ENCODE measurements at places on chromosomes 5 and 9.

- DNase-seq = peak; percentile 49
Observed at GRCh38 chr5:149990518-149991376, 9.7 kb downstream of the TIGD6 start.

- no peak for DNase-seq
Observed at GRCh38 chr9:90830977-90831376, 29.4 kb downstream of the SYK start.

DNA sequence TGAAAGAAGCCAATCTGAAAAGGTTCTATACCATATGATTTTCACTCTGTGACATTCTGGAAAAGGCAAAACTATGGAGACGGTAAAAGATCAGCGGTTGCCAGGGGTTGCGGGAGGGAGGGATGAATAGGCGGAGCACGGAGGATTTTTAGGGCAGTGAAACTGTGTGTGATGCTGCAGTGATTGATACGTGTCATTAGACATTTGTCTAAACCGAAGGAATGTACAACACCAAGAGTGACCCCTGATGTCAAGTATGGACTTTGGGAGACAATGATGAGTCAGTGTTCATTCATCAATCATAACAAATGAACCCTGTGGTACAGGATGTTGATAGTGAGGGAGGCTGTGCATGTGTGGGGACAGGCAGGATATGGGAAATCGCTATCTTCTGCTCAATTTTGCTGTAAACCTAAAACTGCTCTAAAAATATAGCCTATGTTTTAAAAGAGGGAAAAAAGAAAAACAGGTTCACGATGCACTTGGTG lies 34.4 kb downstream of the ERGIC1 start:
- DNase-seq = no peak

GRCh38 chr9:110143485-110143884 lies 64.5 kb downstream of the C9orf152 start:
- no peak for DNase-seq

DNA sequence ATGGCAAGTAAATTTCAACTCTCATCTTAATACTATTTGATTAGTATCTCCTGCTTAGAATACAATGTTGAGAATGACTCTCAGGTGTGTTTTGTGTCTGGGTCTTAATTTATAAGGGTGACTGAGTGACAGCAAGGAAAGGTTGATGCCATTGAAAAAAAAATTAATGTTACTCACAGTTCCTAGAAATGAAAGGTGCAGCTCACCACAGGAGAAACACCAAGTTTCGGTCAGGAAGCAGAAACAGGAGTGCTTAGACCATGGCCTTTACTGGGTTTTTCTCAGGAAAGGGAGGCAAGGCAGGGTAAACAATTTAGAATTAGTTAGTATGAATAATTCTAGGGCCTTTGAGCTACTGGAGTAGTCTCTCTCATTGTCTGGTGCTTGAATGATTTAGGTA lies 159.2 kb upstream of the C9orf72 start:
- no peak for DNase-seq

- DNase-seq = no peak
Observed at GRCh38 chr5:159032656-159033350, 66.9 kb downstream of the EBF1 start.

GRCh38 chr9:2093920-2094597 lies 78.9 kb downstream of the SMARCA2 start:
- DNase-seq = no peak

- DNase-seq = no peak
Observed at GRCh38 chr9:103627731-103628130, 466.4 kb upstream of the SMC2 start.

DNA sequence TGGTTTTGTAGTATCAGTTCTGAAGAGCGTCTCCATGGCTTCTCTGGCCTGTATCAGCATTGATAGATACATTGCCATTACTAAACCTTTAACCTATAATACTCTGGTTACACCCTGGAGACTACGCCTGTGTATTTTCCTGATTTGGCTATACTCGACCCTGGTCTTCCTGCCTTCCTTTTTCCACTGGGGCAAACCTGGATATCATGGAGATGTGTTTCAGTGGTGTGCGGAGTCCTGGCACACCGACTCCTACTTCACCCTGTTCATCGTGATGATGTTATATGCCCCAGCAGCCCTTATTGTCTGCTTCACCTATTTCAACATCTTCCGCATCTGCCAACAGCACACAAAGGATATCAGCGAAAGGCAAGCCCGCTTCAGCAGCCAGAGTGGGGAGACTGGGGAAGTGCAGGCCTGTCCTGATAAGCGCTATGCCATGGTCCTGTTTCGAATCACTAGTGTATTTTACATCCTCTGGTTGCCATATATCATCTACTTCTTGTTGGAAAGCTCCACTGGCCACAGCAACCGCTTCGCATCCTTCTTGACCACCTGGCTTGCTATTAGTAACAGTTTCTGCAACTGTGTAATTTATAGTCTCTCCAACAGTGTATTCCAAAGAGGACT lies 1.5 kb downstream of the GPR21 start:
- DNase-seq = no peak

DNA sequence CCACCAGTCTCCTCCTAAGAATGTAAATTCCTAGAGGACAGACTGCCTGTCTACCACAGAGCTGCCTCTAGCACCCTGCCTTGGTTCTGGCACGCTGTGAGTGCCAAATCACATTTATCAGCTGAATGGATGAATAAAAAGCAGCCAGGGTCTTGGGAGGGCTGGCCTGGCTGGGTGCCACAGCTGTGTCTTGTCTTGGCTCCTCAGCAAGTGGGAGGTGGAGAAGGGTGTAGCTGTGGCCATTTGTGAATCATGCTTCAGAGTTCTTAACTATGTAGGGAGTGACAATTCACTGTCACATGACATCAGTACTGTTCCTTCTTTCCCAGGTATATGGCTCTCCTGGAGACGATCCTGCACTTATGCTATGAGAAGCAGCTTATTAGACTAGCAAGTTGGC lies 70.6 kb downstream of the DCP2 start:
- DNase-seq = no peak

GRCh38 chr9:75447281-75447680 lies 359.0 kb downstream of the OSTF1 start:
- DNase-seq = no peak

DNA sequence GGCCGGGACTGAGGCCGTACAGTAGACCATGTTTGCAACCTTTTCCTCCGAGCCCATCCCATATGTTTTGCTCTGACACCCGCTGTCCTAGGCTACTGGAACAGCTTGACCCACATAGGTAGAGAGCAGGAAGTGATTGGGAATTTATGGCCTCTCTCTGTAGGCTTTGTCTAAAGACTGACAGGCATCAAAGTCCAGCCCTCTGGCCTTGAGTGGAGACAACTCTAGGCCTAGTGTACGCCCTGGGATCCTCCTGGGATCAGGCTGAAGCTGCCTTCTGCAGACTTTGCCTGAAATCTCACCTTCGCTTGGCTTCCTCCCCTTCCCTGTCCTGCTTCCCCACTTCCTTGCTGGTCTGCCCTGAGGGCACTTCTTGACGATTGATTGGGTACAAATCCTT lies 13.6 kb upstream of the AKNA start:
- no peak for DNase-seq

DNA sequence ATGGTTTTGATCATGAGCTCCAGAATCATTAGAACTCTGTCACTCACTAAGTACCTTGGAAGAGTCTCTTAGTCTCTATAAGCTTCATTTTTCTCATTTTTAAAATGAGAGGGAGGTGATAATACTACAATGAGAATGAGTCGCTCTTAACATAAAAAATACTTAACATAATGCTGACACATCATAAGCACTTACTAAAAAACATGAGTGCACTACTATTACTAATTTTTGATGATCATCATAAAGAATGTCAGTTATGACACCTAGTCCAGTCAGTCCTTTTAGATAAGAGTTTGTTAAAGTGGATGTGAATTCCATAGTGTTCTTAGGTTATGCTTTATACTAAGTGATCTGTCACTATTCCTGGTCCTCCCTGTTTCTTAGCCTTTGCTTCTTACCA lies 200.4 kb upstream of the SLC24A2 start:
- no peak for DNase-seq

DNA sequence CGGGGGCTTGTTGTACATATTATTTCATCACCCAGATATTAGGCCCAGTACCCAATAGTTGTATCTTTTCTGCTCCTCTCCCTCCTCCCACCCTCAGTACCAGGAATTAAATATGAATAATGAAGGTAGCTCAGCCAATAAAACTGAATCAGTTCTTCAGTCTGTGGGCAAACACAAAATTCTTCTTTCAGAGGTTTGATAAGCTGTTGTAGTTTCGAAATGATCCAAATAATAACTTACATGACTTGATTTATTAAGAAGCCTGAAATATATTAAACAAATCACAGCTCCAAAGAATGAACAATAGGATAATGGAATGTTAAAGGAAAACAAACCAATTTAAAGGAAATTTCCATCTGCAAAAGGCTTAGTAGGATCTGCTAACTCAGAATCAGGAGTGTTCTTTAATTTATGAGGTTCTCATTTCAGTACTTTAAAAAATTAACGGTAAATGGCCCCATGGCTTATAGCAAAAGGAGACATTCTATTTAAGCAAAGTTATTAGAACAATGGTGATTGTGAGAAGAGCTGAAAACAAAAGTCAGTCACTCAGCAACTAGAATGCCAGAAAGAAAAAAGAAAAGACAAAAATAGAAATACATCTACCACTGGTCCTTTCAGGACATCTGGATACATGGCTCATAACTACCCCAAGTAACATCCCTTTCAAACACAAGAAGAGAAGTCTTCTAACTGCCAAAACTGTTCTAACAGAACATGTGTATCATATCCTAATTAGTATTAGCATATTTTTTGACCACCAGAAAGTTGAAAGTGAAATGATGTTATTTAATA lies 62.4 kb downstream of the NR3C1 start:
- no peak for DNase-seq

- DNase-seq = no peak
Observed at GRCh38 chr9:134209731-134210311, 45.5 kb upstream of the RNU6ATAC start.

- DNase-seq = no peak
Observed at GRCh38 chr9:98892288-98892687, 51.4 kb upstream of the COL15A1 start.

GRCh38 chr9:114742947-114743346 lies 61.0 kb upstream of the TEX48 start:
- no peak for DNase-seq

DNA sequence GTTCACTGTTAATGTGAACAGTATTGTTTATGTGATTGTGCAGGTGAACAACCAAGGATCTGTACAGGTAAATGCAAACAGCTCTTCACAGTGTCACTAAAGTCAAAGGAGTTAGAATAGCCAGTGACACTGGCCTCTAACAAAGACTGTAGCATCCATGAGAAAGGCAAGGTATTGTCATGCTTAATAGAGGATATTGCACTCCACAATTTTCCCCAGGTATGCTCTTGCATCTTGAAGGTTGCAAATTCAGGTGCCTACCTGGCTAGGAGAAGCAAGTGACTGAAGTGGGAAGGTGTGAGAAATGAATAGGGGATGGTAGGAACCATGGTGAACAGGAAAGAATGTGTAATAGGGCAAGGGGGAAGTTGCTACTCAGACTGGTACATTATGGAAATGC lies 101.2 kb upstream of the EFNA5 start:
- no peak for DNase-seq

GRCh38 chr5:114369680-114370417 lies 8.0 kb downstream of the KCNN2 start:
- DNase-seq = no peak

- no peak for DNase-seq
Observed at GRCh38 chr5:77776554-77777206, 541 bp upstream of the TBCA start.

GRCh38 chr9:107309271-107309670 lies 26.2 kb downstream of the RAD23B start:
- DNase-seq = no peak

DNA sequence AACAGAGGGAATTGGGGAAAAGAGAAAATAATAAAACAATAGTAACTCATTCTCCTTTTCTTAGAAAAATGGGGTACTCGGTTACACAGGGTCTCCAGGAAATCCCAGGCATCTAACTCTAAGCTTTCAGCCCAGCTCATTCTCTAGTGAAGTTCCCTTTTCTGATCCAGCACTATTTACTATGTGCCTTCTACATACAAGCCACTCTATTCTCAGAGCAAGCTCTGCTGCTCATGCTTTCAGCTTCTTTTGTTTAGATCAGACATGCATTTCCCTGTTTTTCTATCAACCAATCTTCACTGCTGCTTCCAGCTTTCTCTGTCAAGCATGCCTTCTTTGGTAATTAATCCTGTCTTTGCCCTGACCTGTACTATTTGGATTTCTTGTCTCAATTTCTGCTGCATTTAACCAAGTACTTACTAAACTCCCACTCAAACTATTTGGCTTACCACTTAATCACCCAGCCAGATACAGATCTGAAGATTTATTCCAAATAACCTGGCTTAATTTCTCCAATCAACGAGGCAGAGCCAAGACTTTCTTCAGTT lies 25.3 kb downstream of the OSMR start:
- no peak for DNase-seq

- no peak for DNase-seq
Observed at GRCh38 chr9:4796988-4797853, 4.5 kb downstream of the RCL1 start.

GRCh38 chr9:123073991-123074422 lies 40.5 kb downstream of the GPR21 start:
- no peak for DNase-seq

DNA sequence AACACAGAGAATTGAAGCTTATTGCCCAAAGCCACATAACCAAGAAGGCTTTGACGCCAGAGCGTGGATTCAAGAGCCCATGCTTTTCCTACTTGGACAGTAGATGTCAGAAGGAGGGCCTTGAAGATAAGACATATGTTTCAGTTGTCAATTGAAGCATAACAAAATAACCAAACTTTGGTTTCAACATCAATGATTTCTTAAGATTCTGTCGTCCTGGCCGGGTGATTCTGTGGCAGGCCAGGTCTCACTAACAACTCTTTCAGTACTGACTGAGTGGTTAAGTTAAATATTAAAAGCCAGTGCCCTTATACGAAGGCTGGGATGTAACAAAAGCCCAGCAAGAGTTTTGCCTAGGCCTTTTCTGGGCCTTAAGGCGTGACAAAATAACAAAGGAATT lies 94.0 kb downstream of the RCL1 start:
- no peak for DNase-seq

GRCh38 chr5:174189654-174190541 lies 144.4 kb downstream of the NSG2 start:
- no peak for DNase-seq

DNA sequence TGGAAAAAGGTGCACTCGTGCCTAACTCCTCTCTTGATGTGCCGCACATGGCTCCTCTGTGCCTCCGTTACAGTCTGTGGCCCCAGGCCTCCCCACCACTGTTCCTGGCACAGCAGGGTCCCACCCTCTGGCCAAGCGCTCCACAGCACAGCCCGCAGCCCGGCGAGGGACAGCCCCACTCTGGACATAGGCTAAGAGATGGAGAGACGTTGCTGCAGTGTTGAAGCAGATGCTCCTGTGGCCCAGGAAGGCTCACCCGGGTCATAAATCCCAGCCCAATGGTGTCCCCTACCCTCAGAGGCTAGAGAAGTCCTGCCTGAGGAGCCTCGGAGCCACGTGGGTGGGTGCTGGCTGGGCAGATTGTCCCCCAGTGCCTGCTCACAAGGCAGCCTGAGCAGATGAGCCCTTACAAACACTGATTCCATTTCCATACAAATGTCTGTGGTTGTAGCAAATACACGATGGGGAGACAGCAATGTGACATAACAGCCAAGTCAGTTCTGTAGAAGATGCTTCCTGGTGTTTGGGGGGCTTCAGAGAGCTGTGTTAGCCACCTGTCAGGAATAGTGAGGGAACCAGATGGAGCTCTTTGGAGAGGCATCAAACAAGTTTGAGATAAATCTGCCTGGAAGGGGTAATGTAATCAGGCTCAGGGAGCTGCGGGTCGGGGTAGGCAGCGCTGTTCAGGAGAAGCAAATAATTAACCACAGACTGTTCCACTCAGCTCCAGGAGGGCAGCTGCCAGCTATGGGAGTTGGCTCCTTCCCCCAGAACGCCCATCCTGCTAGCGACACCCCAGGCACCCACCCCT lies 41.7 kb downstream of the C5orf15 start:
- no peak for DNase-seq
